Activated CD4-positive, alpha-beta T cell treated with anti-CD3 and anti-CD28 coated beads, Interleukin-2, amount 50 U/mL, for 4 hours (primary cell): ENCODE measurements at places on chromosomes 12 and 14.

DNA sequence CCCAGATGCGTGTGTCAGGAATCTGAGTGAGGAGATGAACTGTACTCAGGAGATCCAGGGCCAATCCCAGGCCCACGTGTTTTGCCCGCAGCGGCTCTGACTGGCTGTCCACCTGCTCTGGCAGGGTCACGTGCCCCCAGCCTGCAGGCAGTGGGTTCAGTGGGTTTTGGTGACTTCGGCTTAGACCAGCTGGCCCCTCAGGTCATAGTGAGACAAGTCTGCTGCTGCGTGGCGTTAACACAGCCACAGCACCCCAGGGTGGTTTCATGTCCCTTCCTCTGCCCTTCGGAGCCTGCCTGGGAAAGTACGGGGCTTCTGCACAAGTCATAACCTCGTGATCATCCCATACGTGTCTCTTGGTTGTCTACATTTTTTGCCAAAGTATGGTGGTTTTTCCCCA, 2.6 kb downstream of the FBRSL1 start:
- no peak for DNase-seq

DNA sequence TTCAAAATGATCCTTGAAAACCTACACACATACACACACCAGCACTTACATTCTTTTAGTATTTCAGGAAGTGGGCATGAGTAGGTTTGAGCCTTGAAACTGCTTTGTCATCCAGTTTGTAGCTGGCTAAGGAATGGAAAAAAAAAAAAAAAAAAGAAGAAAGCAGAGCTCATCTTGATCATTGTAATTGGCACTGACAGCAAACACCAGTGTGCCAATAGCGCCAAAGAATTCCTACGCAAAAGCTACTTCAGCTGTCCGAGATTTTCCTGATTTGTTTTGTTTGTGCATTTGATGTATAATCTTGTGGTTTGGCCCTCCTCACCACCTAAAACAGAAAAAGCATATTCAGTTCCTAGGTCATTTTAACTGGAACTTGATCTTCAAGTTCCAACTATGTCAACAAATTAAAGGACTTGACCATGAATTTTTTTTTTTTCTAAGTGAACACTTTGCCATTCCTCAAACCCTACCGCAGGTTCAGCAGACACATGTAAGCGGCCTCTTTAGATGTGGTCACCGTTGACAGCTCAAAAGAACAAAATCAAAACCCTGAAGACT, 57.3 kb downstream of the FLRT2 start:
- no peak for DNase-seq

- DNase-seq = no peak
These were observed 1.5 kb upstream of the HRK start for GRCh38 chr12:116882742-116883141.

DNA sequence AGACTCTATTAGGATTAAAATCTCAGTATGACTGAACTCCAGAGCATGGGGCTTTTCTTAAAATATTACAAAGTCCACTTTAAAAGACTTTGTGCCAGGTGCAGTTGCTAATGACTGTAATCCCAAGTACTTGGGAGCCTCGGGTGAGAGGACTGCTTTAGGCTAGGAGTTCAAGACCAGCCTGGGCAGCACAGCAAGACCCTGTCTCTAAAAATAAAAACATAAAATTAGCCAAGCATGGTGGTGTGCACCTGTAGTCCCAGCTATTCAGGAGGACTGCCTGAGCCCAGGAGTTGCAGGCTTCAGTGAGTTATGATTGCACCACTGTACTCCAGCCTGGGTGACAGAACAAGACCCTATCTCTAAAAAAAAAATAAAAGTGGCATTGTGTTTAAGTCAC, 33.2 kb downstream of the ATF7 start:
- no peak for DNase-seq

- DNase-seq = no peak
These were observed 38.6 kb upstream of the ACSM4 start for GRCh38 chr12:7265251-7265650.

DNA sequence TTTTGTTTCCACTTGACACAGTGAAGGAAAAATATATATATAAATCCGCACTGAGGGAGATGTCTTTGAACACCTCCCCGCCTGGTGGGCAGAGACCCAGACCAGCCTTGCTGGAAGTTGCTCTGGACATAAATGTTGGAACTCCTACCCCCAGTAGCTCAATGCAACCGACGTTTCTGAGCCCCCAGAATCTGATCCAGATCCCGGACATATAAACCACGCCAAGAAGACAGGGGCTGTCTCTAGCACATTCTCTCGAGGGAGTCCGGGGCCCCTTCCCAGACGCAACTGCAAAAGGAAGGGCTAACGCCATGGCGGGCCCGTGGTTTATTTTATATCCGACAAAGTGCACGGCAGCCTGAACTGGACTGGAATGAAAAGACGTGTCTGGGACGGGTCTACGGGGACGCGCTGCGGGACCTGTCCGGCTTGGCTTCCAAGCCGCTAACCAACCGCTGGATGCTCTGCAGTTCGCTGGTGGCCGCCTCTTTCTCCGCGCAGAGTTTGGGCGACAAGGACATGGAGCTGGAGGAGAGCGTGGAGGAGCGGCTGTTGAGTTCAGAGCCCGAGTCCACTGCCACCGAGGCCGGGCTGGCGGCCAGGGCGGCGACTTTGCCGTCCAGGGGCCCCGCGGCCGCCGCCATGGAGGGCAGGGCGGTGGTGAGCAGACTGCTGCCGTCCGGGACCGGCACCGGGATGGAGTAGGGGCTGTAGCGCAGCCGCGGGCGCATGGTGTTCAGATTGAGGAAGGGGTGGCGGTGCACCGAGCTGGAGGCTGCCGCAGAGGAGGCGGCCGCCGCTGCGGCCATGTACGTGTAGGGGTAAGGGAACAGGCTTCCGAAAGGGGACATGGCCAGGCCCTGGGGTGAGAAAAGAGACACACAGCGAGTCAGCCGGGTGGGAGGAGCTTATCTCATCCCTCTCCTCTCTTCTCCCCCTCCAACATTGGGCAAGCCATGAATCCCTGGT, 12.2 kb downstream of the TBX3 start:
- DNase-seq = no peak

DNA sequence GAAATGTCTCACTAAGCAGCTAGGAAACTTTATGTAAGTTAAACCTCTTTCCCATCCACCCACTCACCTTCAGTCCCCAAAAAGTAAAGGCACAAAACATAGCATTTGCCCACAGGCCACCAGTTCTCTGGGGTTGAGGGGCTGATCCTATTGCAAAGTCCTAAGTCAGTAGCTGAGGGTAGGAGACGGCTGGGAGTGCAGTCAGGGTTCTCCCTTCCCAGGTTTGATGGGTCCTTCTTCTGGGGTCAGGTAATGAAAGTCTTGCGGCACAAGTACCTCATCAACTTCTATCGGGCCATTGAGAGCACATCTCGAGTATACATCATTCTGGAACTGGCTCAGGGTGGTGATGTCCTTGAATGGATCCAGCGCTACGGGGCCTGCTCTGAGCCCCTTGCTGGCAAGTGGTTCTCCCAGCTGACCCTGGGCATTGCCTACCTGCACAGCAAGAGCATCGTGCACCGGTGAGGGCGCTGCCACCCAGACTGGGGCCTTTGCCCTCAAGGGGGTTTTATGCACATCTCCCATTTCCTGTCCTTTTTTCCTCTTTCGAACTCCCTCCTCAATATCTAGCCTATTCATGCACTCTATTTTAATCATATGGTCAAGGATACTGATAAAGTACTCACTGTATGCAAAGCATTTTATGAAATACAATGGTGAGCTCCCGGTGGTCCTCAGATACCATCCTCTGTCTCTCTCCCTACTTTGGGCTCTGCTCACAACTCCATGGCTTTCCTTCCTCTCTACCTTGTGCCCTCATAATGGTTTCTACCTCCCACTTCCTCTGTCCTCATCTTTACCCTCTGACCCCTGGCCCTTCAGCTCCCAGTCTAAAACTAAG, 986 bp downstream of the TSSK4 start:
- no peak for DNase-seq

GRCh38 chr12:124888260-124888659, 24.6 kb upstream of the SCARB1 start:
- no peak for DNase-seq

DNA sequence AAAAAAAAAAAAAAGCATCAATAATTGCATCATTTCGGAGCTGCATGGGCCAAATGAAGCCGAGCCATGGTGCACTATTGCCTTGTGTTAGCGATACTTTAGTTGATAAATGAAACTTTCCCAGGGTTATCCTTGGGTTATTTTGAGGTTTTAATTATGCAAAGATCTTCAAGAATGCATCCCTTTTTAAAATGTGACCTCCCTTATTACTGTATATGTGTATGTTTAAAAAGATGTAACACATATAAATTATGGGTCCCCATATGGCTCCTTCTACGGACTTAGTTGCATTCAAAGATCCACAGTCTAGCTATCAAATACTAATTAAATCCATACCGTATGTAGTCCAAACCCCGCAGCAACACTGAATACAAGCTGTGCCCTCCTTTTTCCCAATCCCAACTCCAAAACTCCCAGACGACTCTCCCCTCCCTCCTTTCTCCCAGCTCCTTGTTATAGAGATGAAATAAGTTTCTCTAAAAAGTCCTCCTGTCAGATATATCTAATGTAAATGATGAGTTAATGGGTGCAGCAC, 129.3 kb upstream of the MAP1LC3B2 start:
- no peak for DNase-seq

DNA sequence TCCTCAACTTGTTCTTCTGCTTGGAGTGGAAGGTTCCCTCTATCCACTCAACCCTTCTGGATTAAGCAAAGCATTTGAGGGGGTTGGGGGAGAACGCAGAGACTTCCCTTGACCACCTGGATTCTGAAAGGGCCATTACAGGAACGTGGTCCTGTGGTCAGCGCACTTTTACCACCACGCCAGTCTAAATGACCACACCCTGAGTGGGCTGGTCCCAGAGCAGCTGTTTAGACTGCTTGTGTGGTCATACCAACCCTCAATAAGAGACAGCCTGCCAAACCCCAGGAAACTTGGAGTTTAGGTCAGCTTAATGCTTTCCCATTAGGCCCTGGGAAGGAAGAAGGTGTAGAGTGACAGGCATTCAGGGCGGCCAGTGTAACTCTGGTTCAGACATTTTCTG, 165.5 kb upstream of the ATP2B1 start:
- DNase-seq = no peak

DNA sequence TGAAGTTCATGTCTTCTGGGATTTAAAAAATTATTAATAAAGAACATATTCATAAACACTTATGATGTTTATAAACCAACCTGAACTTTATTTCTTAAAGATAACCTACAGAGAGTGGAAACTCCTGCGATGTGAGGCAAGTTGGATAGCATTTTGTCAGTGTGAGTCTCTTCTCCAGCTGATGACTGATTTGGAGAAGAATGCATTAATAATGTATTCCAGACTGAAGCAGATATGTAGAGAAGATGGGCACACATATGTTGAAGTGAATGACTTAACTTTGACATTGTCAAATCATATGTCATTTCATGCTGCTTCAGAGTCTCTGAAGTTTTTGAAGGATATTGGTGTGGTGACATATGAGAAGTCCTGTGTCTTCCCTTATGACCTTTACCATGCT, 7.3 kb downstream of the HELB start:
- DNase-seq = no peak

DNA sequence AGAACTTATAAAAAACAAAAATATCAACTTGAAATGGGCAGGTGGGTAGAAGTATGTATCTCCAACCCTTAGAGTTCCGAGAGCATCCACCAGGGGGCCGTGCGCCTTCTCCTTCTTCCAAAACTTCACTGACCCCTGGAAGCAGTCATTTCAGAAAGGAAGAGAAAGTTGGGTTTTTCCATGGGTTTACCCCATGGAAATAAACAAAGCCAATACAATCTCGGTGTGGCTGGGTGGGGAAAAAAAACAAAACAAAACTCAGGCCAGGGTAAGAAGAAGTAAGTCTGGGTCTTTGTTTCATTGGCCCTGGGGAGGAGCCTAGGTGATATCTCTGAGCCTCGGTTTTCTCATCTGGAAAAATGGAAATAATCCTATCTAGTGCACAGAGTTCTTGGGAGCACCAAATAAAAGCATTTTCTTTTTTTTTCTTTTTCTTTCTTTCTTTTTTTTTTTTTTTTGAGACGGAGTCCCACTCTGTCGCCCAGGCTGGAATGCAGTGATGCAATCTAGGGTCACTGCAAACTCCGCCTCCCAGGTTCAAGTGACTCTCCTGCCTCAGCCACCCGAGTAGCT, 33.6 kb upstream of the HNF1A start:
- peak; percentile 61 for DNase-seq

DNA sequence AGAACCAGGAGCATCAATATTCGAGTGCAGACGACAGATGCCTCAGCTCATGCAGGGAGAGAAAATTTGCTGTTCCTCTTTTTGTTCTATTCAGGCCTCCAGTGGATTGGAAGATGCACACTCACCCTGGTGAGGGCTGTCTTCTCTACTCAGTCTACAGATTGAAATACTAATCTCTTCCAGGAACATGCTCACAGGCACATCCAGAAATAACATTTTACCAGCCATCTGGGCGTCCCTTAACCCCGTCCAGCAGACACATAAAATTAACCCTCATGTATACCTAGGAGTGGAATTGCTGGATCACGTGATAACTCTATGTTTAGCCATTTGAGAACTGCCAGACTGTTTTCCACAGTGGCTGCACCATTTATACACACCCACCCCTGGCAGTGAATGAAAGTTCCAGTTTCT, 4.5 kb upstream of the OAS2 start:
- no peak for DNase-seq

DNA sequence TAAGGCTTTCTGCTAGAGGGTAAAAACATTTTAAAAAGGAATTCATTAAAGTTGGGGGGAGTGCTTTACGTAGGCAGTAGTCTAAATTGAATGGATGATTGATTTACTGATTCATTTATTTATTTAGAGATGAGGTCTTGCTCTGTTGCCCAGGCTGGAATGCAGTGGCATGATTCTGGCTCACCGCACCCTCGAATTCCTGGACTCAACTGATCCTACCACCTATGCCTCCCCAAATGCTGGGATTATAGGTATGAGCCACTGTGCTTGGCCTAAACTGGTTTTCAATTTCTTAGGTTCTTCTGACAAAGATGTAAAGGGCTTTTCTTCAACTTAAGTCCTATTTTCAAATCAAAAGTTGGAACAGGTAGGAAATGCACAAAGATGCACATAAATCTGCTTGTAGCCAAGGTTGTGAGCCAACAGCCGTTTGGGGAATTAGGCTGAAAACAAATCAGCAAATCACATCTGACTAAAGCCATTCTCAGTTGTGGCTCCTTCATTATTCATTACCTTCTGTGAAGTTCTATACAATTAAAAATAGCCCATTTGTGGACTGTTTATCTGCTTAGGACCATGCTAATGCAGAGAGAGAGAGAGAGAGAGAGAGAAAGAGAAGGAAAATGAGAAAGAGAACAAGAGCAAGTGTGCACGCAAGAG, 218.0 kb downstream of the PPM1H start:
- DNase-seq = no peak

GRCh38 chr12:115213538-115214016, 529.6 kb upstream of the TBX3 start:
- DNase-seq = no peak

GRCh38 chr12:115433014-115433634, 749.1 kb upstream of the TBX3 start:
- DNase-seq = no peak
